ENCODE measurements at places on chromosomes 16 and 17.

DNA sequence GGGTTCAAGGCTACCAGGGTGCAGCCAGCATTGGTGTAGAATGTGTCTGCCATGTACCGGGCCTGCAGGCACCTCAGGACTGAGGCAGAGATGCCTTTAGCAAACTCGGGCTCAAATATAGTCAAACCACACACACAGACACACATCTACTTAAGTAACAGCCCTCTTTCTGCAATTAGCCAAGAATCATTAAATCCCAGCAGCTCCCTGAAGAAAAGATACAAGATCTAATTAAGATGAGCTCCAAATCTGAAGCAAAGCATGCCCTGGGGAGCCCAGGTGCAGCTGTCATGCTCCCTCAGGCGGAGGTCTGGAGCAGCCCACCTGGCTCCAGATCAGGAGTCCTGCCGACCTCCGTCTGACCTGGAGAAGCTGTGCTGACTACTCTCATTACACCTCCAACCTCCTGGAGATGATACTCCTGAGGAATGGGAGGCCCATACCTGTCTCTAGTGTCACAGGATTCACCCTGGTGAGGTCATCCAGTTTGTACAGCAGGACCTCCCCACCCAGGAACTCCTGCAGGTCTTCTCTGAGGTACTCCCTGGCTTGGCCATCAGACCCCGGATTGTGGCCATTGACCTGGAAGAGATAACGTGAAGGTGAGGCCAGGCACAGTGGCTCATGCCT is 6.9 kb downstream of the MYO19 start:
- no peaks in the 10 kb centered on the region for H3K4me1 ChIP-seq
- no peak overlapping the region for H3K4me3 ChIP-seq
- no peak overlapping the region for H3K27ac ChIP-seq
- no peak for DNase-seq
- H3K36me3 ChIP-seq: peaks cover 34% of the 10 kb centered on the region
- H3K27me3 ChIP-seq: no peaks in the 10 kb centered on the region

DNA sequence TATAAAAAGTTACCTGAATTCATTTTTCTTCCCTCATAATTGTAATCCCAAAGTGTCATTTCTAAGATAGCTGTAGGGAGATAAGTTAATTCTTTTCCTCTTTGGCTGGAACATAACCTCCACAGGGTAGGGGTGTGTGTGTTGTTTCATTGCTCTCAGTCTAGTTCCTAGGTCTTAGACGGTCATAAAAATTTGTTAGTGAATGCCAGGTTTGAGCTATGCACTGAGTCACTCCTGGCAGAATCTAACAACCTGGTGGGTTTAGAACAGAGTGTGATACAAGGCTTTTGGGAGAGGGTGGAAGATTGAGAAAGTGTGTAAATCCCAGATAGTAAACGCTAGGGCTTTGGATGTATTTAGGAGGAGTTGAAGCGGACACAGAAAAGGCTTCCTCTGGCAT is 894 bp upstream of the PHKG2 start:
- no peaks in the 10 kb centered on the region for H3K4me1 ChIP-seq
- peak overlapping the region; percentile 68 for H3K27ac ChIP-seq
- peaks cover 14% of the 10 kb centered on the region for H3K36me3 ChIP-seq
- H3K27me3 ChIP-seq: no peaks in the 10 kb centered on the region
- peak overlapping the region; percentile 35 for H3K4me3 ChIP-seq

GRCh38 chr16:11828696-11829095 is 22.6 kb downstream of the RSL1D1 start:
- H3K36me3 ChIP-seq: no peaks in the 10 kb centered on the region
- H3K27me3 ChIP-seq: no peaks in the 10 kb centered on the region
- no peak overlapping the region for H3K4me3 ChIP-seq
- DNase-seq: no peak
- no peak overlapping the region for H3K27ac ChIP-seq
- no peaks in the 10 kb centered on the region for H3K4me1 ChIP-seq

DNA sequence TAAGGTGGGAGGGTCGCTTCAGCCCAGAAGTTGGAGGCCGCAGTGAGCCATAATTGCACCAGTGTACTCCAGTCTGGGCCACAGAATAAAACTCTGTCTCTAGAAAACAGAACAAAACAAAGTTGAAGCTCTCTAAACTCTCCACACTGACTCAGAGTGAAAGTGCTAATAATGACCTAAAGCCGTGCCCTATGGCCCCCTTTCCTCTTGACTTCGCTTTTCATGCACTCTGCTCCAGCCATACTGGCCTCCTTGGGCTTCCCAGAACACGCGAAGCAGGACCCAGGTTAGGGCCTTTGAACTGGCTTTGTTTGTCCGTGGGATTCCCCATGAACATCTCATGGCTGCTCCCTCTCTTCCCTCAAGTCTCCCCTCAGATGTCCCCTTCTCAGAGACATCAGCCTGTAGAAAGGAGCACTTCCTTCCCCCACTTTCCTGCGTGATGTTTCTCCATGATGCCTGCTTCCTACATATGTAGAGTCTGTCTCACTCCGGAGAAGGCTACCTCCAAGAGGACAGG is 18.6 kb upstream of the SPN start:
- H3K4me3 ChIP-seq: no peak overlapping the region
- H3K27ac ChIP-seq: no peak overlapping the region
- no peak for DNase-seq
- H3K27me3 ChIP-seq: no peaks in the 10 kb centered on the region

GRCh38 chr16:10867199-10867598 is 9.8 kb upstream of the CIITA start:
- no peak for DNase-seq
- H3K36me3 ChIP-seq: no peaks in the 10 kb centered on the region
- no peak overlapping the region for H3K4me3 ChIP-seq

DNA sequence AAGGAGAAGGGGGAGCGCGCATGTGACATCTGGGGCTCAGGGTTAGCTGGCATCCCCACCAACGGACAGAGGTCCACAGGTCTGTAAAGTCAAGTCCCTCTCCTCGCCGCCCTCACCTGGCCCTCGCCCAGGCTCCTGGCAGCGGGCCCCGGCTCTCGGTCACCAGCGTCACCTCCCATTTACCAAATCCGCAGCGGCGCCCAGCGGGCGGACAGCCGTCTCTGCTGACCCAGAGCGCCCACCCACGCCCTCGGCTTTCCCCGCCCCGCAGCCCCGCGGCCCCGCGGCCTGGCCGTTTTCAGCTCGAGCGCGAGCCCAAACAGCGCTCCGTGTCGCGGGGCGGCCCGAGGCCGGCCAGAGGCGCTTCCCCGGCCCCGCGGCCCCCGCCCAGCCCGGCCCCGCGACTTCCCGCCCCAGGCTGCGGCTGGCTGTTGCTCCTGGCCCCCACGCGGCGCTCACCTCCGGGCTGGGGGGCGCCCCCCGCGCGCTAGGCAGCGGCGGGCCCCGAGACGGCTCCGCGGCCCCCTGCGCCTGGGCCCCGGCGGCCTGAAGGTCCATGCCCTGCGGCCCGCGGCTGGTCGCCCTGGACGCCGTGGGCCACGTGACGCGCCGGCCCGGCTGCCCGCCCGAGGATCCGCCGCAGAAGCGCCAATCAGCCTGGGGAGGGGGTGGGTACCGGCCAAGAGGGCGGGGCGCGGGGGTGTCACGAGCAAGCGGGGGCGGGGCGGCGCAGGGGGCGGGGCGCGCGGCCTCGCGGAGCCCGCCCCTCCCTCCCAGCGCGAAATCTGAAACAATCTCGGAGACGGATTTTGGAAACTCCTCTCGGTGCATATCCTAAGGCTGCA is at the start of gene COPRS:
Gene COPRS (minus strand): TSS at position 603 of the 845 bp plus-strand sequence. CDS start 45 bp downstream, at position 558.
- H3K27me3 ChIP-seq: no peaks in the 10 kb centered on the region
- peak within 1 kb of the TSS; percentile 88 for H3K27ac ChIP-seq
- peak; percentile 93 for DNase-seq
- peaks cover 15% of the 10 kb centered on the region for H3K36me3 ChIP-seq
- no peaks in the 10 kb centered on the region for H3K4me1 ChIP-seq
- H3K4me3 ChIP-seq: peak within 1 kb of the TSS; percentile 41

- peaks cover 6% of the 10 kb centered on the region for H3K4me1 ChIP-seq
- no peaks in the 10 kb centered on the region for H3K36me3 ChIP-seq
- no peaks in the 10 kb centered on the region for H3K27me3 ChIP-seq
- H3K27ac ChIP-seq: no peak overlapping the region
- H3K4me3 ChIP-seq: no peak overlapping the region
These were observed 3.7 kb upstream of the CNP start for GRCh38 chr17:41962768-41963434.
